AML-193 (cell line): ENCODE measurements at places on chromosomes 5 and 9.

DNA sequence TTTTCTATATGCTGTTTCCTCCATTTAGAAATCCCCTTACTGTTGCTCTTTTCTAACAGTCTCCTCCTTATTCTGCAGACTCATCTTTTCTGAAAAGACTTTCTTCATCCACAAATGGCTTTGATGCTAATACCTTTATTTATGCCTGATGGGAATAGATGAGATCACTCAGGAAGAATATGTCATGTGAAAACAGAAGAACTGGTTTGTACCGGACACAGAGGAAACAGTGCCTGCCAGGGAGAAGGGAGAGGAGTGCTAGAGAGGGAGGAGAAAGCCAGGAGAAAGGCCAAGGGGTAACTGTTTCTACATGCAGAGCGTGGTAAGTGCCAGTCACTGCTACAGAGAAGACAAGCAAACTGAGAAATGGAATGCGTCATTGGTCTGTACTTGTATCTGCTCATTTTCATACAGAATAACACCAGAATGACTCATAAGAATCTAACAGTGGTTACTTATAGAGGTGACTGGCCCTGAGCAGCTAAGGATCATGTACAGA lies 45.9 kb upstream of the PJA2 start:
- no peak for DNase-seq

- no peak for DNase-seq
Measured at GRCh38 chr9:78278801-78279200, 18.1 kb upstream of the PSAT1 start.

DNA sequence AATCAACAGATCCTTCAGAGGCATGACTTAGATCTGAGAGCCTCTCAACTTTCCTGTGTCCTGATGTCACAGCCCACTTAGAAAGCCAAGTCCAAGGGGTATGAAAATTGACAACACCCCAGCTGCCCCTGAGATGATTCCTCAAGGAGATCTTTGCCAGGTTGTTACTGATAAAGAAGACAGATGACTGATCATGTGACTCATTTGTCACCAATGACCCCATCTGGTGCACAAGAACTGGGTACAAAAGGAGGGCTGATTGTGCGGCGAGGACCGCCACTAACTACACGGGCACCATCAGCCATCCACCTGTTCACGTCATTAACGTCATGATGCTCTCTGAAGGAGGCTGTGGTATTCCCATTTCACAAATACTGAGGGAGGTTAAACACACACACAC lies 583.2 kb upstream of the KLF4 start:
- DNase-seq = no peak

GRCh38 chr5:6321078-6321477 lies 57.3 kb downstream of the MED10 start:
- no peak for DNase-seq

- no peak for DNase-seq
Measured at GRCh38 chr5:112968411-112969106, 8.0 kb upstream of the DCP2 start.

- no peak for DNase-seq
Measured at GRCh38 chr9:11742471-11742870, 950.7 kb upstream of the TYRP1 start.

DNA sequence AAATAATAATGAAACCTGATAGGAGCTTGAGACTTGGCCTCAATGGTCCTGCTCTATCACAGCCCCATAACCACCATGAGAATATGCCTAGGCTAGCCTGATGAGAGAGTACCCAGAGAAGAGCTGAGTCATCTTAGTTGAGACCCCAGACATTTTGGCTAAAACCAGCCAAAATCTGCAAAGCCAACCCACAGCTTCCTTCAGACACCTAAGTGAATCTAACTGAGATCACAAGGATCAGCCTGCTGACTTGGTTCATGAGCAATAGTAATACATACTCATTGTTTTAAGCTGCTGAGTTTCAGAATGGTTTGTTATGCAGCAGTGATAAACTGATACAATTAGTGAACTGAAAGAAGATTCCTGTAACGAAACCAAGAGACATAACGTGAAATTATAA lies 473.7 kb upstream of the PTGER4 start:
- DNase-seq = no peak

GRCh38 chr5:149041242-149041641 lies 21.6 kb downstream of the SH3TC2 start:
- DNase-seq = no peak

- DNase-seq = no peak
Measured at GRCh38 chr5:96869372-96869641, 7.0 kb upstream of the ERAP2 start.

- no peak for DNase-seq
Measured at GRCh38 chr9:128636556-128637530, 19.8 kb downstream of the DYNC2I2 start.

DNA sequence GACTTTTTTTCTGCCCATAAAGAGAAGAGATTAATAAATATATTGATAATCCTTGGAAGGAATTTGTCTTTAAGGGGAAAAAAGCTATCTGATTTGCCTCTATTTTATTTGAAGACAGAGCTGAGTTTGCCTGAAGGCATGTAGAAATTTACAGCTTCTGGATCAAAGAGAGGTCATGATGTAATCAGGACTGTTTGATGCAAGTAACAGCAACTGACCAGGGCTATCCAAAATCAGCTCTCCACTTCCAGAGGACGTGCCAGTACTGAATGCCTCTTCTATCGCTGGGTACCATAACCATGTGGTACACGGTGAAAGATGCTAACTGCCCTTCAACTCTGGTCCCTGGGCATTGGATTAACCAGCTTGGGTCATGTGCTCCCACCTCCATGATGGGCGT lies 90.6 kb downstream of the ZFAND5 start:
- no peak for DNase-seq

- DNase-seq = no peak
Measured at GRCh38 chr5:177972613-177973012, 23.4 kb downstream of the PROP1 start.

DNA sequence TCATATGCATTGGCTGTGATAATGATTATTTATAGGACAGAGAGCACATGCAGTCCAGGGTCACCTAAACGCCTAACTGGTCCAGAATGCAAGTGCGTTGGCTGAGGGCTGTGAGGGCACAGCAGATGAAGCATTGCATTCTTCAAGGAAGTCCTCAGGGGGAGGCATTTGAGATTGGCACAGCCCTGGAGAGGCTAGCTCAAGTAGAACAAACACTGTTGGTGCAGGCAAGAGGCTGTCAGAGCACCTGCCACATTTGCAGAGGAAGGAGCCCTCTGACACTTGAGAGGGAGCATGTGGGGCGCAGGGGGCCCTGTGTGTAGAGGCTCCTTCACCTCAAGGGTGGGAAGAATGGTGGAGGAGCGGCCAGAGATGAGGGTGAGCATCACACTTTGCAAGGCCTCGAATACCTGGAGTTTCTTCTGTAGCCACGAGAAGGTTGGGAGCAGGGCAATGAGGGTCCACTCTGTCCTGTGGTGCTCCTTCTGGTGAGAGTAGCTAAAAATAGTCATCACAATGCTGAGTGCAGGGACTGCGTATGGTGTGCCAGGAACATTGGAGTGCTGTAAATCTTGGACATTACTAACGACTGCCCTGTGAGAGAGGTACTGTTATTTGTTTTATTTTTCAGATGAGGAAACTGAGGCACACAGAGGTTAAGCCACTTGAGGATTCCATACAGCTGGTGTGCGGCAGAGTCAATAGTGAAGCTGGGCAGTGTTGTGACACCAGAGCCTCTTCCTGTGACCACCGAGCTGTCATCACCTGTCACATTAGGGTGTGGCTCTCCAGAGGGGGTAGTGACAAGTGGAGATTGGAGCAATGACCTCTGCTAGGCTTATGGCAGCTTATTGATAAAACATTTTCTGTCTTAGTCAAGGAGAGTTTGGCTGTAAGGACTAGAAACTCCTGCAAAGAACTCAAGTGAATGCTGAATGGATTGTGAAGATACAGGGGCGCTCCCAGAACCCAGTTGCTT lies 100.2 kb downstream of the PIP5K1B start:
- DNase-seq = no peak

DNA sequence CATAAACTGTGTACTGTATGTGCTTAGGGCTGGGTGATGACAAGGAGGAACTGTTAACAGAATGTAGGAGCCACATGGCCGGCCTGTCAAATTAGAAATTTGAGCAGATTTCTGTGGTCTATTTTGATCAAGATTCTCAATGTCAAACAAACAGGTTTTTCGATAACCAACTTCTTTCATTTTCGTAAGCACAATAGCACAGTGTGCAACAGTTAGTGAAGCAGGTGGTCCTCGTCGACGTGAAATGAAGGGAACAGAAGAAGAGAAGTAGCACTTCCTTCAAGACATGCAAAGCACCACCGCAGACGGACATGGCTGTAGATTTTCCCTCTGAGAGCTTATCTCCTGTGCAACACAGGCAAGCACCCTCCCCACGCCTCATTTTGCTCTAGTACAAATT lies 252.1 kb downstream of the CRB2 start:
- DNase-seq = no peak

GRCh38 chr9:91221332-91221731 lies 140.4 kb downstream of the AUH start:
- DNase-seq = no peak

DNA sequence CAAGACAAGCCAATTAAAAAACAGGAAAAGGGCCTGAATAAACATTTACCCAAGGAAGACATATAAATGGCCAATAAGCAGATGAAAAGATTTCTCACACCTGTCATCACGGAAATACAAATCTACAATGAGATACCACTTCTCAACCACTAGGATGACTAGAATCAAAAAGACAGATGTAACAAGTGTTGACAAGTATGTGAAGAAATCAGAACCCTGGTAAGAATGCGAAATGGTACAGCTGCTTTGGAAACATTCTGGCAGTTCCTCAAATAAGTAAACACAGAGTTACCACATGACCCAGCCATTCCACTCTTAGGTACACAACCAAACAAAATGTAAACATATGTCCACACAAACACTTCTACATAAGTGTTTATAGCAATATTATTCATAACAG lies 32.5 kb downstream of the LEAP2 start:
- no peak for DNase-seq

DNA sequence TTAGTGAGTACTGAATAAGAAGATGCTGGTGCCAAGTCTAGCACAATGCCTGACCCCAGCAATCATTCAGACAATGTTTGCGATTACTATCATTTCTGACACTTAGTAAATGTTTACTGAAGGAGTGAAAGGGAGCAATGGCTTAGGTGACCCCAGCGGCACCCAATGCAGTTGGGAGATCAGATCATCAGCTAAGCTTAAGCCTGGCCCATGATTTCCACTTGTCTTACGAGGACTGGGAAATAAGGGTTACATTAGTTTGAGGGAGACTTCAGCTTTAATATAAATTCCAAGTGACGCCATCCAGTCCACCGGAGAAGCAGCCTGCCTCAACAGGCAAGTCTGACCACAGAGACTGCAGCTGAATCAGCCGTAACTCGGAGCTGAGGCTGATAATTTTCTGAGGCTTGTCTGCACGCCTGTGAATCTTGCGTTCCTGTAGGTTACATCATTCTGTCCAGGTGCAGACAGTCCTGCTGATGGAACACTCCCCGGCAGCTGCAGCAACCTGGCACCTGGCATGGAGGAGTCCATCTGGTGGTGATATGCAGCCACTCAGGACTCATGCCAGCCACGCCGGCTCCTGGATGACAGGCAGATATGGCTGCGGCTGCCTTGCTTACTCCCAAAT lies 34.9 kb upstream of the FGF1 start:
- no peak for DNase-seq

- DNase-seq = no peak
Measured at GRCh38 chr5:142206801-142207200, 98.2 kb downstream of the NDFIP1 start.

- no peak for DNase-seq
Measured at GRCh38 chr5:15601274-15601673, 101.3 kb downstream of the FBXL7 start.

GRCh38 chr9:33489066-33489465 lies 15.3 kb upstream of the NOL6 start:
- no peak for DNase-seq

DNA sequence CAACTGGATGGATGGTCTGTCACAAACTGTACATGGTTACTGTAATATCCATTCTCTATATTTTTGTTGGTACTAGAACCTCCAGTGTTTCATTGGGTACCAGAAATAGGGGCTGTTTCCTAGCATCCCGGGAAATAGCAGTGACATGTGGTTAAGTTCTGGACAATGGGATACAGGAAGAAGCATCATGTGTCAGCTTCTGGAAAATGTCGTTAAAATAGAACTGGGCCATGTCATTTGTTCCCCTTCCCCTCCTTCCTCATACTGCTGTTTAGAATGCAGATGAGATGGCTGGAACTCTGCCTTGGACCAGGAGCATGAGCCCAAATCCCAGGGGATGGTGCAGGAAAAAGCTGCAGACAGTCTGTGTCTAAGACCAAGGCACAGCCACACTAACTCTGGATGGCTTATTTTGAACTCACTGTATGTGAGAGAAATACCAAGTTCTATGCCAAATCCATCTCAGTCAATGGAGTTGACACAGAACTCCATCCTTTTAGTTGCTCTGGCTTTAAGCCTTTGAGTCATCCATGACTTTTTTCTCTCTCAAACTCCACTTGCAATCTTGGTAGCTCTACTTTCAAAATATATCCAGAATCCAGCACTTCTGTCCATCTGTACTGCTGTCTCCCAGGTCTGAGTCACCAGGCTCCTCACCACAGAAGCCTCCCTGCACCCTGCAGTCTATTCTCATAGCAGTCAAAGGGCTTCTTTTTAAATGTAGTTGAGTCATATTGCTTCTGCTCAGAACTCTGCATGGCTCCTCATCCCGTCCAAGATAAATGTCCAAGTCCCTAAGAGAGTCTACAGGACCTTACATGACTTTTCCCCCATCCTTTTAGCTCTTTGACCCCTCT lies 184.2 kb downstream of the NSG2 start:
- no peak for DNase-seq

DNA sequence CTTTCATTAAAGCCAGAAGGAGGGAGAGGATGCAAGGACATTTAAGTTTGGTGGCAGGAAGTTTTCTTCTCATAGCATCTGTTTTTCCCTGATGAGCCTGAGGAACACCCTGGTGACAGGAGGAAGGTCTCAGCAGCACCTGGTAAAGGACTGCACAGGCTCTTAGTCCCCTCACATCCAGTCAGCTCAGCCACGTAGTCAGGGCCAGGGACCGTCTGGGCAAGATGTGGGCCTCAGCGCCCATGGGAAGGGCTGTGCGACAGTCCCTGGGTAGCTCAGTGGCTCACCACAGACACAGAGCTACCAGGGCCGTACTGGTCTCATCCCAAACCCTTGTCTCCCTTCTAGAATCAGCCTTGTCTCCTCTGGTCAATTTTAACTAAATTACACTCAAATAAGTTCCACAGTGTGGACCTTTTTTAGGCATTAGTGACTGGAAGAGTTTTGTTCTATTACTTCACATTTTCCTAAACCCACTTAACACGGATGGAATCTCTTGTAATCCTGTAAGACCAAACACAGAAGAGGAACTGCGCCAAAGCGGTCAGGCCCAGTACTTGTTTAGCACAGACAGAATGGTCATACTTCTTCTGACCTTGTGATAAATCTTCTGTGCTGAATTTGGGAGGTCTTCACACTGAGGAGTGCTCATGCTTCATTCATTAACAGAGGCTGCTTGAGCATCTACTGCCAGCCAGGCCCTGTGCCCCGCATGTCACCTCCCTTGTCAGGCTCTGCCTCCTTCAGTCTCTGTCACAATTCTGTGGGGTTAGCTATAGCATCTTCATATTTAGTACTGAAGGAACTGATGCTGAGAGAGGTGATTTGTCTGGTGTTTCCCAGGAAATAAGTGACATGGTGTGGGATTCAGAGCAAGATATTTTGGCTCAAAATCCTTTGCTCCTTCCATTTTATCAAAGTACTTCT lies 91.4 kb downstream of the ANGPTL2 start:
- DNase-seq = no peak
